ENCODE measurements at places on chromosomes 2 and 18.

GRCh38 chr2:96860065-96861029 lies 2.5 kb upstream of the ANKRD39 start:
- DNase-seq, result no peak

DNA sequence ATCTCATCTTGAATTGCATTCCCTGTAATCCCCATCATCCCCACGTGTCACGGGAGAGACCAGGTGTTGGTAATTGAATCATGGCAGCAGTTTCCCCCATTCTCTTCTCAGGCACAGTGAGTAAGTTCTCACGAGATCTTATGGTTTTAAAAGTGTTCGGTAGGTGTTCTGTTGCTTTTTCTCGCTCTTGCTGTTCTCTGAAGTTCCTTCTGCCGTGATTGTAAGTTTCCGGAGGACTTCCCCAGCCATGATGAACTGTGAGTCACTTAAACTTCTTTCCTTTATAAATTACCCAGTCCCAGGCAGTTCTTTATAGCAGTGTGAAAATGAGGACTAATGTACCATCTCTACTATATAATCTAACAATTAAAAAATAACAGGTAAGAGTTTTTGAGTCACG lies 409.9 kb upstream of the NRXN1 start:
- DNase-seq, result no peak

DNA sequence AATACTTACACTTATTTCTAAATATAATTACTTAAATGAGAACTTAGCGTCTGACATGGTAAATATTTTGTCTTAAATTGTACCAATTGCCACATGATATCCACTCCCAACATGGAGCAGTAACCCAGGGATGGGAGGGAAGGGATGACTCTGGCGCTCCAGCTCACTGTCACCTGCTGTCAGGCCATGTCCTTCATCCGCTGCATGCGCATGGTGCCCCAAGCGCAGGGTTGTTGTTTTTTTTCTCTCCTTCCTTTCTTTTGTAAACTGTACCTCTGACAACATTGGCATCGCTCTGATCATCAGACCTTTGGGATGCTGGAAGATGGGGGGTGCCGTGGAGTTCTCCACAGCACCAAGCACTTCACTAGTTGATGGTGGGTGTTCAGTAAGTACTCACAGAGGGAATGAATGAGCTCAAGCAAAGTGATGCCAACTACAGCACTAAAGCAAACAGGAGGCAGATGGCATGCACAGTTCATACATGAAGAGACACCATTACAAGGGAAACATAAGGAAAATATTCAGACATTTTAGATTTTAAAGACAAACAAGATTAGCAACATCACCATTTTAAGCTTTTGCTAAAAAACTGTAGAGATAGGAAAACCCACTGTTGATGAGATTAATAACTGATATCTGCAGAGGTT lies 247.8 kb downstream of the GBX2 start:
- no peak for DNase-seq

- no peak for DNase-seq
Measured at GRCh38 chr2:218877331-218877730, 3.3 kb upstream of the WNT10A start.

- no peak for DNase-seq
Measured at GRCh38 chr2:123696799-123697410, 328.2 kb upstream of the CNTNAP5 start.

GRCh38 chr2:122323927-122324326 lies 568.5 kb downstream of the TSN start:
- DNase-seq, result no peak

DNA sequence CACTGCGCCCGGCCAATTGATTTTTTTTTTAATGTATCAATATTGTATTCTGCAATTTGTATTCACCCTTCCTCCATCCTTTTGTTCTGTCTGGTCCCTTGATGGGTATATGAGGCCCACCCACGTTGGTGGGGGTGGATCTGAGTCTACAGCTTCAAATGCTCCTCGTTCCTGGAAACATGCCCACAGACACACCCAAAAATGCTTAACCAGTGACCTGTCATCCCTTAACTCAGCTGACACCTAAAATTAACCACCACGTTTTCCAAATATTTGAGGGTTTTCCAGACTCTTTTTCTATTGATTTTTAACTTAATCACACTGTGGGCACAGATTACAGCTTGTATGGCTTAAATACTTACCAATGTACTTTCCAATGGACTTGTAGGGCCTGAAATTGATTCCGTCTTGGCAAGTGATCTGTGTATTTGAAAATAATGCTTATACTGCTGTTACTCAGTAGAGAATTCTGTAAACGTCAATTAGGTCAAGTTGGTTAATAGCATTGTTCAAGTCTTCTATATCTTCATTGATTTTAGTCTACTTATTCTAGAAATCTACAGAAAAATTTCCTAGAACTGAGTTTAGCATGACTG lies 34.4 kb upstream of the CYP27C1 start:
- DNase-seq, result no peak

GRCh38 chr2:190860985-190861680 lies 19.5 kb upstream of the GLS start:
- DNase-seq, result no peak

GRCh38 chr2:157603198-157603597 lies 25.5 kb downstream of the ACVR1C start:
- DNase-seq, result no peak

- no peak for DNase-seq
Measured at GRCh38 chr18:3985664-3986063, 469.4 kb downstream of the DLGAP1 start.

GRCh38 chr2:222033541-222033940 lies 265.3 kb downstream of the PAX3 start:
- DNase-seq, result no peak

DNA sequence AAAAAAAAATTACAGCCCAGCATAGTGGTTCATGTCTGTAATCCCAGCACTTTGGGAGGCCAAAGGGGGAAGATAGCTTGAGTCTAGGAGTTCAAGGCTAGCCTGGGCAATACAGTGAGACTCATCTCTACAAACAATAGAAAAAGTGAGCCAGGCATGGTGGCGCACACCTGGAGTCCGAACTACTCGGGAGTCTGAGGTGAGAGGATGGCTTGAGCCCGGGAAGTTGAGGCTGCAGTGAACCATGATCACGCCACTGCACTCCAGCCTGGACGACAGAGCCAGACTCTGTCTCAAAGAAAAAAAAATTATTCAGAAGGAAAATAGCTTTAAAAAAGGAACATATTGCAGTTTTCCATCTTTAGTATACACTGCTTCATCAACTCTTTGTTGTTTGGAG lies 47.8 kb downstream of the CYP27C1 start:
- DNase-seq, result no peak

DNA sequence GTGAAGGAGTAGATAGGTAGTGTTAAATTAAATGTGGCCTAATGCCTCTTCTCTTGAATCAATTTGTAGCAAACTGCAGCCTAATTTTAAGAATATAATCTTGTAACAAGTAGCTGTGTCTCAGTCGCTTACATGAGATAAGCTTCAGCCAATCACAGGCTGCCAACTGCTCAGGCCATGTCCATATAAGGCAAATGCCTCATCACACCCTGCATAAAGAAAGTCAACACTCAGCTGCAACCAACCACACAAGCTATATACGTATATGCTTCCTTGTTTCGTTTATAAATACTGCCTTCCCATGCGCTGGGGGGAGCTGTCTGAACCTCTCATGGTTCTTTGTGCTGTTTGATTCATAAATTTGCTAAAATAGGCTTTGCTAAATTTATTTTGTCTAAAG lies 476.3 kb downstream of the TRIB2 start:
- DNase-seq, result no peak

DNA sequence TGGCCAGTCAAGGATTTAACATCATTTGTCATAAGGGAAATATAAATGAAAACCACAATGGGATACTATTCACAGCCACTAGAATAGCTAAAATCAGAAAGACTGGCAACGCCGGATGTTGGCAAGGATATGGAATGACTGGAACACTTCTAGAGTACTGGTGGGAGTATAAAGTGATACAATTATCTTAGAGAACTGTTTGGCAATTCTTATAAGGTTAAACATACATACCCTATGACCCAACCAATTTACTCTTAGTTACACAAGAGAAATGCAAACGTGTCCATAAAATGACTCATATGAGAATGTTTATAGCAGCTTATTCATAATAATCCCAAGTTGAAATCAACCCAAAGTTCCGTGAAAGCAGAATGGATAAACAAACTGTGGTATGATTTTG lies 35.1 kb downstream of the MAPK4 start:
- DNase-seq, result no peak

DNA sequence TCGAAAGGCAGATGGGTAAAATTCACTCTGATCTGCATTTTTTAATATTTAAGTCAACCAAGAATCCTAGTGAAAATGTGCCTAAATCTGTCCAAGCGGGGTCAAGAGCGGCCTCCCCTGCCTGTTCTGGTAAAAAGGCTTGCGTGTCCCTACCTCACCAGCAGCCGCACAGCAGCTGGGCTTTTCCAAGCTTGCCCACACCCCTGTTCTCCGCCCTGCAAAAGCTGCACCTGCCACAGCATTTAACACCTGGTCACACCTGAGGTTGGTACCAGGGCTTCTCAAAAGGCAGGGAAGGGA lies 25.8 kb upstream of the TMEM182 start:
- no peak for DNase-seq

- no peak for DNase-seq
Measured at GRCh38 chr2:207337234-207338219, 171.8 kb upstream of the KLF7 start.

All from T1000 (cell line).